Stimulated activated CD8-positive, alpha-beta memory T cell treated with anti-CD3 and anti-CD28 coated beads, Interleukin-15, amount 100 ng/mL, for 4 hours (primary cell): ENCODE measurements at places on chromosomes 7 and 10.

DNA sequence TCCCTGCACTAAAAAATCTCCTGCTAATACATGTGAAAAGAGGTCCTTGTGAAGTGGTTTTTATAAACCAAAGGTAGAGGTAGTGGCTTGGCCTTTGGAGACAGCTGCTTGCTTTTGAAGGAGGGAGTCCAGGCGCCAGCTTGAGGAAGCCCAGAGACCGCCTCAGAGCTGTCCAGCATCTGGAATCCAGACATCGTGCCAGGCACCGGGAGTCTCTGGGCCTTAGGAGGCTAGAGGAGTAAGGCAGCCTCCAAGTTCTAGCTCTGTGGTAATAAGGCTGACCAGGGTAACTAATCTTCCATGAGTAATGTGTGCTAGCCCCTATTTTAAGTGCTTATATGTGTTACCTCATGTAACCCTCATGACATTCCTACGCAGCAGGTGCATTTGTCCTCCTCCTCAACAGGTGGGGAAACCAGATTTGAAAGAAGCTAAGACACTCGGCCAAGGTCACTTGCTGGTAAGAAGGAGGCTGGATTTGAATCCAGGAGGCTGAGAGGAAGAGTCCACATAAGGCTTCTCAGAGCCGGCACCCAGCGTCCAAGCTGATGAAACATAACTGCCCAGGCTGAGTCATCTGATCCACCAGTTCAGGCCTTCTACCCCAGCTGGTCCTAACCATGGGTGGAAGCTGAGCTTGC lies 26.1 kb downstream of the PRLHR start:
- no peak for DNase-seq

- DNase-seq, result no peak
Measured at GRCh38 chr10:19983880-19984565, 167.8 kb downstream of the PLXDC2 start.

DNA sequence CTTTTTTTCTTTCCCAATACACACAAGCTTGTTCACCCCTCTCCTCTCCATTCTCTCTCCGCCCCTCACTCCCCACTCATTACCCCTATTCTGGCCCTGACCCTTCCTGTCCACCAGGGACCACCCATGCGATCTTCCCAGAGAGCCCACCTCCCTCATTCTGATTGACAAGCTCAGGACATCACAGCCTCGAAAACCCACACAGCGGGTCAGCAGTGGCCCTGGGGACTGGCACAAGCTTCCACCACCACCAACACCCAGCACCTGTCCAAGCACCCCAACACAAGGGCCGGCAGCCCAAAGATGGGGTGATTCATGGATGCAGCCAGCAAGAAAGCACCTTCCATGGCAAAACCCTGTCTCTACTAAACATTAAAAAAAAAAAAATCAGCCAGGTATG lies 50.0 kb upstream of the USP6NL start:
- DNase-seq, result no peak

GRCh38 chr10:77601488-77601887 lies 36.1 kb downstream of the KCNMA1 start:
- no peak for DNase-seq
